ENCODE measurements at places on chromosomes 13 and 19.

DNA sequence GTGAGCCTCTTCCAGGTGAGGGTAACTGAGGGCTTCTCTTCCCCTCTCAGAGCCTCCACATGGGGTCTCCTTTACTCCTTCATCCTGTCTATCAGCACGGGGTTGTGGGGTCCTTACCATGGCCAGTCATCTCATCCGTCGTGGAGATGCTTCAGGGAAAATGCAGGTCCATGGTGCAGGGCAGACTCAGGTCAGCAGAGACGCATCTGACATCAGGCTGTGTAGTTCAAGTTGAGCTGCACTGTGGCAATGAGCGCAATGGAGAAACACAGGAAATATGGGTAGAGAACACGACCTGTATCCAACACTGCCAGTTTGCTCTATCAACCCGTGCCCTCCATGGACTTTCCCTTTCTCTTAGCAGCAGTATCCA lies 13.9 kb downstream of the LILRA5 start:
- no peaks in the 10 kb centered on the region for H3K36me3 ChIP-seq
- H3K27me3 ChIP-seq = peaks cover 38% of the 10 kb centered on the region
- DNase-seq = no peak
- no peaks in the 10 kb centered on the region for H3K4me1 ChIP-seq
- H3K4me3 ChIP-seq = no peak overlapping the region

DNA sequence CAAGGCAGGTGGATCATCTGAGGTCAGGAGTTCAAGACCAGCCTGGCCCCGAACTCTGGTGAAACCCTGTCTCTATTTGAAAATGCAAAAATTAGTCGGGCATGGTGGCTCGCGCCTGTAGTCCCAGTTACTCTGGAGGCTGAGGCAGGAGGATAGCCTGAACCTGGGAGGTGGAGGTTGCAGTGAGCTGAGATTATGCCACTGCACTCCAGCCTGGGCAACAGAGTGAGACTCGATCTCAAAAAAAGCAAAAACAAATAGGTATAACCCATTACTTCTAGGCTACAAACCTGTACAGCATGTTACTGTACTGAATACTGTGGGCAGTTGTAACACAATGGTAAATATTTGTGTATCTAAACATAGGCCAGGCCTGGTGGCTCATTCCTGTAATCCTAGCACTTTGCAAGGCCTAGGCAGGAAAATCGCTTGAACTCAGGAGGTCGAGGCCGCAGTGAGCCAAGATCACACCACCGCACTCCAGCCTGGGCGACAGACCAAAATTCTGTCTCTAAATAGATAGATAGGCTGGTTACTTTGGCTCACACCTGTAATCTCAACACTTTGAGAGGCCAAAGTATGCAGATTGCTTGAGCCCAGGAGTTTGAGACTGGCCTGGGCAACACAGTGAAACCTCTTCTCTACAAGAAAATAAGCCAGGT lies 63.5 kb downstream of the MYO9B start:
- H3K27ac ChIP-seq = no peak overlapping the region
- DNase-seq = no peak
- H3K36me3 ChIP-seq = peaks cover 2% of the 10 kb centered on the region
- peaks cover 13% of the 10 kb centered on the region for H3K4me1 ChIP-seq
- no peaks in the 10 kb centered on the region for H3K27me3 ChIP-seq
- no peak overlapping the region for H3K4me3 ChIP-seq

DNA sequence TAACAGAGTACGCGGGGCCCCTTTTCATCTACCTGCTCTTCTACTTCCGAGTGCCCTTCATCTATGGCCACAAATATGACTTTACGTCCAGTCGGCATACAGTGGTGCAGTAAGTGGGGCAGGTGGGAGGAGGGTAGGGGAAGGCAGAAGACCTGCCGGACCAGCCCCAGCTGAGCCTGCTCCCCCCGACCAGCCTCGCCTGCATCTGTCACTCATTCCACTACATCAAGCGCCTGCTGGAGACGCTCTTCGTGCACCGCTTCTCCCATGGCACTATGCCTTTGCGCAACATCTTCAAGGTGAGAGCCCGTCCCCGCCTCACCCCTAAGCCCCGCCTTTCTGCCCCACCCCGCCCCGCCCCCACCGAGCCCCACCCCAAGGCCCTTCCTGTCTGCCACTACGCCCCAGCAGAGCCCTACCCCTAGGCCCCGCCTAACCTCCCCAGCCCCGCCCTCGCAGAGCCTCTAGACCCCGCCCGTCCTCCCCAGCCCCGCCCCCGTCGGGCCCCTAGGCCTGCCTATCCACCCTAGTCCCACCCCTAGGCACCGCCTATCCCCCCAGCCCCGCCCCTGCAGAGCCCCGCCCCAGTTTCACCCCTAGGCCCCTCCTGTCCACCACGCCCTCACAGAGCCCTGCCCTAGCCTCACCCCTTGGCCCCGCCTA lies 7.7 kb downstream of the NDUFB7 start:
- no peak overlapping the region for H3K4me3 ChIP-seq
- H3K27me3 ChIP-seq = no peaks in the 10 kb centered on the region
- H3K36me3 ChIP-seq = peaks cover 7% of the 10 kb centered on the region
- H3K27ac ChIP-seq = no peak overlapping the region
- DNase-seq = no peak

DNA sequence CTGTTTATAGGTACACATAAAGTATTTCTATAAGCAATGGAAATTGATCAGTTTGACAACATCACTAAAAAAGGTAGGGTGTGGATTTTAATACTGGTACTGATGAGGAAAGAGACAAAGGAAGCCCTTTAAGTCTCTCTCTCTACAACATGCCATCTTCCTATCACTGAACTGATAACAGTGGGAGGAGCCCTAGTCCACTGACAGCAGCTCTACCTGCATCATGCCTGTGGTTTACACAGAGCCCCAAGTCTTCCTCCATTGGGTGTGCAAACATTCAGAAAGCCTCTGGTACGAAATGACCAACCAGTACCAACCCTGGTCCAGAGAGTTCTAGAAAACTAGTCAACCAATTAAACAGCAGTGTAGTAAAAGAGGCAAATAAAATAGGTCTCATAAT lies 53.4 kb downstream of the KLF12 start:
- H3K27ac ChIP-seq = no peak overlapping the region
- H3K27me3 ChIP-seq = no peaks in the 10 kb centered on the region
- no peak for DNase-seq
- H3K36me3 ChIP-seq = no peaks in the 10 kb centered on the region
- H3K4me3 ChIP-seq = no peak overlapping the region
